ENCODE measurements at places on chromosomes 3 and 15.

DNA sequence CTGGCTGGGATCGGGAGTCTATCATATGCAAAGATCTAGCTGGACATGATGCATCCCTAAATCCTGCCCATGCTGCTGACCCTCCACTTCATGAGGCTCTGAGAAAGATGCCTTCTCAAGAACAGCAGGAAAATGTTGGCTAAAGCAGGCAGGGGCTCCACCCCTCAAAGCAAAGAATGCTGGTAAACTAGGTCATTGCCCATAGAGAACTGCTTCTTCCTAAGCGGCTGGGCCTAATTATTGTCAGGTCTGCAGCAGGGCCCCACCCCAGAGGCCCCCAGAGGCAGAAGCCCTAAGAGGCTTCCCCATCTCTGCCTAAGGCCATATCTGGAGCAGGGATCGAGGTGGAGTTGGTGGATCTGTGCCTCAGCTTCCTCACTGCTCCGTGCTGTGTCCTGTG, 447.4 kb upstream of the PROK2 start:
- DNase-seq, result no peak

GRCh38 chr15:100524326-100524725, 4.4 kb downstream of the CERS3 start:
- no peak for DNase-seq

- no peak for DNase-seq
These were observed 144.7 kb downstream of the TPRG1 start for GRCh38 chr3:189316296-189317019.

- no peak for DNase-seq
These were observed 941.1 kb upstream of the CFAP20DC start for GRCh38 chr3:59990915-59991314.

- no peak for DNase-seq
These were observed 260.5 kb downstream of the PYDC2 start for GRCh38 chr3:191721390-191721861.

DNA sequence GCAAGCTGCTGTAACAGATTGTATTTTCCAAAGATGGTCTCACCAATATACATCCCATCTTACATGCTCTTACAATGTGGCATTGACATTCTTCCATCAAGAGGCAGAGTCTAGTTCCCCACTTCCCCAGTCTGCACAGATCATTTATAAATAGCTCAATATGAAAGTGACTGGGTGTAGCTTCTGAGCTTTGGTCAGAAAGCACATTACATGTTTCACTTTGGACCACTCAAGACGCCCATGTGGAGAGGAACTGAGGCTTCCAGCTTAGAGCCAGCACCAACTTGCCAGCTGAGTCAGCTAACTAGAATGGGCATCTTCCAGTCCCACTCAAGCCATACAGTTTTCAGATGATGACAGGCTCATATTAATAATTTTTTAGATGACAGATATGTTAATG, 45.5 kb downstream of the GREM1 start:
- DNase-seq, result no peak

GRCh38 chr3:187850258-187850921, 105.1 kb upstream of the BCL6 start:
- DNase-seq, result no peak

DNA sequence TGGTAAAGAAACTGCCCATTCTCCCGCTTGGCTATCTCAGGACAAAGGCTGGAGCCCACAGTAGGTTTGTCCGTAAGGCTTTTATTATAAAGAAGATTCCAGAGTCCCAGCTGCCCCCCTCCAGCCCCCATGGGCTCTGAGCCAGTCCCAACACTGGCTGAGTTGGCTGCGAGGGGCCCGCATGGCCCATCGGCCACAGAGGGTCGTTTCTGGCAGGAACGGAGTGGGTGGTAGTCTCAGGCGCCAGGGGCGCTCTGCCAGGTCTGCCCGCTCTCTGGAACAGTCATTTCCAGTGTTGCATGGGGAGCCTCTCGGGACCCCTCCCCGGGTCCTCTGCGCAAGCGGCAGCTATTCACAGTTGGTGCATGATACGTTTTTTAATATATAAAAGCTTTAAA, 12.2 kb downstream of the H1-8 start:
- no peak for DNase-seq

DNA sequence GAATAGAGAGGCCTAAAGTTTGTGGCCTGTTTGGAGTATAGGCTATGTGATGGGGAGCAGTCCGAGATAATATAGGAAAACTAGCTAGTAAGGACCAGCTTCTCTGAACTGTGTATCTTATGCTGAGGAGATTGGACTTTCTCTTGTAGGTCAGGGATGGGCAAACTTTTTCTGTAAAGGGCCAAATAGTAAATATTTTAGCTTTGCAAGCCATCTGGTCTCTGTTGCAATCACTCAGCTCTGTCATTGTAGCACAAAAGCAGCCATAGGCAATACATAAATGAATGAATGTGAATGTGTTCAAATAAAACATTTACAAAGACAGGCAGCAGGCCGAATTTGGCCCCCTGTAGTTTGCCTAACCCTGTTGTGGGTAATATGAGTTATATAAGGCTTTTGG, 24.5 kb downstream of the TMOD3 start:
- no peak for DNase-seq

DNA sequence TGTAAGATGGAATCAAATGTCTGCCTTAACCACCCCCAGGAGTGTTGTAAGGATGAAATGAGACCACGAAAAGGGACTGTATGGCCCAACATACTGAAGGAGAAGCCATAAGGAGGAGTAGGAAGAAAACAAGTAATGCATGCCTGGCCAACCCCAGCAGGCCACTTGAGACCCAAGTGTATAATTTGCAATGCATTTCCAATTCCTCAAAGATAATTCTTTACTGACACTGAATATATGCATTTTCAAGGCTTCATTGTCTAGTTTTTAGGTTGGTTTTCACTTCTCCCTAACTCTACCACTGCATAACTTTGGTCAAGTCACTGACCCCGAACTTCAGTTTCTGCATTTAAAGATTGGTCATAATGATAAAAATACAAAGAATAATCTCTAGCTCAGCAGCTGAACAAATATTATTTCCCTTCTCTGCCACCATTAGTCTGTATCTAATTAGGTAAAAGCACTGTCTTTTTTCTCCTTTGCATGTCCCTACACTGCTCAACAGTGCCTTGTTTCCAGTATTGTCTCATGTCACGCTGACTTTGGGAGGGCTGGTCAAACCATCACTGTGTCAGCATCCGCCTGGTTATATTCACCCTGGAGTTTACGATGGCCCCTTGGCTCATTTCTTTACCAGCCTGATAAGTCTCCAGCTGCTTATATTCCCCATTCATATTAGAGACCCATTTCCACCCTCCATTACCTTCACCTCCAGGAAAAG, 378.6 kb downstream of the NTRK3 start:
- DNase-seq, result no peak

GRCh38 chr3:141401573-141402475, 33.5 kb downstream of the ZBTB38 start:
- no peak for DNase-seq

GRCh38 chr3:28940530-28940929, 340.3 kb upstream of the RBMS3 start:
- DNase-seq, result no peak

DNA sequence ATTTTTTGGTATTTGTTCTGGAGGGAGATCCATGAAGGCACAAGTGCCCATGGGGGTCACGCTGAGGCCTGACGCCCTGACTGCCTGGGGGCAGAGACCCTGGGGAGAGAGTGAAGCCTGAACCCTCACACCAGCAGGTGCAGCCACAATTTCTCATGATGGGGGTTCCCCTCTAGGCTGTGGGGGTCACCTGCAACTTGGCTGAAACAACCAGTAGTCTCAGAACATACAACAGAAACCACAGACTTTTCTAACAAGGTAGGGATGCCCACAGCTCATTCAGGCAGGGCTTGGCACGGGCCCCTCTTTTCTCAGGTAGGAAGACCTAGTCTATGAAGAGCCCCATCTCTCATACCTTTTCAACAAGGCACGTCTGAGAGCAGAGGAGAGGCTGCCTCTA, 245.1 kb downstream of the ADAMTS17 start:
- no peak for DNase-seq

- DNase-seq, result no peak
These were observed 9.0 kb upstream of the CD47 start for GRCh38 chr3:108099679-108100428.

GRCh38 chr3:125433091-125433534, 58.0 kb upstream of the ZNF148 start:
- no peak for DNase-seq

- no peak for DNase-seq
These were observed 40.6 kb upstream of the FXR1 start for GRCh38 chr3:180871901-180872300.

GRCh38 chr15:97959724-97960363, 659 bp upstream of the ARRDC4 start:
- no peak for DNase-seq

DNA sequence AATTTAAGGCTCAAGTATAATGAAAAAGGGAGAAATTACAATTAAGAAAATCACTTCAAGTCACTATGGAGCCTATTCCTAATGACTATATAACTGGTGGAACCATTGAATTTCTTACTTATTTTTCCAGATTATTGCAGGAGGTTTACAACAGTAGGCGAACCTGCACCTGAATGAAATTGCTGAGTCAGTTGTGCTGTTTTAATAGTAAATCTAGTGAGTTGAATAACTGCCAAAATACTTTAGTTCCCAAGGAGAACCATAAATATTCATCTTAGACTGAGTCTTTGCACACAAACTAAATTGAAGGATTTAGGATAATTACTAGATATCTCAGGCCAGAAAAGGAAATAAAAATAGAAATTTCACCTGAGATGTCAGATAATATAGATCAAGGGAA, 1052.8 kb downstream of the NAALADL2 start:
- no peak for DNase-seq

DNA sequence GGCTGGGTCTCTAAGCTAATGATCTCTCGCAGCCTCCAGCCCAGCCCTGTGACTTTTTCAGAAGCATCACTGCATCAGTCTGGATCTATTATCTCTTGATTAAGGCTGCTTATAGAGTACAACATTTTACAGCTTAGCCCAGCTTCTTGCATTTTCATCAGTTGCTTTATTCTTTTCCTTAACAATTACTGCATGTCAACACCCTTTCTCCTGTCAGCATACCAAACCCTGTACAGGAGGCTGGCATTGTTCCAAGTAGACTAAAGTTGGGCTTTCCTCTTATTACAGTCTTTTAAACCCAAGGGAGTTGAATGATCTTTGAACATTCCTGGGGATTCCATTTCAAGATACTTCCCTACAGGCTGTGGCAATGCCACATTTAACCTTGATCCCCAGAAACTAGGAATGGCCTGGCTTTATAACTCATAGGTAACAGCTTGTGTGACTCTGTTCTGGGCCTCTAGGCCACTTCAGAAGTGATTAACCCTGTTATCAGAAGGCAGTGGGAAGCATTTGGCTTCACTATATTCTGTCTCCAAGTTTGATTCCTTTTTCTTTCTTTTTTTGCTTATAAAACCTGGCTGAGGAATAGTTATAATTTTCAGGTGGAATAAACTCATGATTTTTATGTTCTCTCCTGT, 182.9 kb downstream of the KCNMB2 start:
- DNase-seq, result no peak

- no peak for DNase-seq
These were observed 30.4 kb upstream of the SNRPA1 start for GRCh38 chr15:101325263-101326025.

GRCh38 chr3:71868876-71869275, 83.9 kb upstream of the PROK2 start:
- no peak for DNase-seq

DNA sequence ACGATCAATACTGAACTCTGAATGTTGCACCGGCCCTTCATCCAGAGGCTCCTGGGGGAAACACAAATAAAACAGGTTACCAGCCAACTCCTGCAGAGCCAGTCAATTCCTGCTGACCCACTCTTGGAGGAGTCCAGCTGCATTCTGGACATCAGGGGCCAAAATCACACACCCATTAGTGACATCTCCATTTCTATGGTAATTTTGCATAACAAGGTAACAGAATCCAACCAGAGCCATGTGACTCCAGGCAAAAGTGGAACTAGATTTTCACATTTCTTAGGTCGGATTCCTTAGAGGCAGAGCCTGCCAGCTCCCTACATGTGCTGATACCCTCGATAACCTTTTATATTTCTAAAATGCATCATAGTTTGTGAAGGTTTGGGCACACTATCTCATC, 119.2 kb upstream of the CTNNB1 start:
- DNase-seq, result no peak

DNA sequence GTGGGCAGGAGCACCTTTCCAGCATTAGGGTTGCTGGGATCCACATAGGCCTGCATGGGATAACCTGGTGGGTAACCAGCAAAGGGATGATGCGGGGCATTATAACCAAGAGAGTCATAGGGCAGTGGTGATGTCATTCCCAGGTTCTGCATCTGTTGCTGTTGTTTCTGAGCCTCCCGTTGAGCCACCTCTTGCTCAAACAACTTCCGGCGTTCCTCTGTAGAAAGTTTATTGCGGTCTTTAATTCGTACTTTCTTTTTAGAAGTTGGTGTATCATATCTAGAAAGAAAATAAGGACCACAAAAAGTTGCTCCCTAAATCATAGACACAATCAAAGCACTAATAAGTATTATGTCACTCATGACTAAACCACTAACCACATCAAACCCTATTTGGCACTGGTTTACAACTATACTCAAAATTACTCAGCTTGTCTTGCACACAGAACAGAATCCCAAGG, 77.8 kb downstream of the NBEAL2 start:
- DNase-seq, result no peak

GRCh38 chr15:87628311-87628710, 628.2 kb downstream of the NTRK3 start:
- no peak for DNase-seq

Data from stimulated activated CD8-positive, alpha-beta memory T cell treated with anti-CD3 and anti-CD28 coated beads, Interleukin-7, amount 100 ng/mL, for 1 hour (primary cell).